PC-9 (cell line): ENCODE measurements at places on chromosomes 5 and 9. TPM values are rescaled to one million over a fixed set of nuclear protein-coding genes. Genes with fewer than 3 reads are reported as not detected.

- DNase-seq = peak; percentile 70
These were observed 167.3 kb downstream of the TRPM3 start for GRCh38 chr9:70954126-70954525.

DNA sequence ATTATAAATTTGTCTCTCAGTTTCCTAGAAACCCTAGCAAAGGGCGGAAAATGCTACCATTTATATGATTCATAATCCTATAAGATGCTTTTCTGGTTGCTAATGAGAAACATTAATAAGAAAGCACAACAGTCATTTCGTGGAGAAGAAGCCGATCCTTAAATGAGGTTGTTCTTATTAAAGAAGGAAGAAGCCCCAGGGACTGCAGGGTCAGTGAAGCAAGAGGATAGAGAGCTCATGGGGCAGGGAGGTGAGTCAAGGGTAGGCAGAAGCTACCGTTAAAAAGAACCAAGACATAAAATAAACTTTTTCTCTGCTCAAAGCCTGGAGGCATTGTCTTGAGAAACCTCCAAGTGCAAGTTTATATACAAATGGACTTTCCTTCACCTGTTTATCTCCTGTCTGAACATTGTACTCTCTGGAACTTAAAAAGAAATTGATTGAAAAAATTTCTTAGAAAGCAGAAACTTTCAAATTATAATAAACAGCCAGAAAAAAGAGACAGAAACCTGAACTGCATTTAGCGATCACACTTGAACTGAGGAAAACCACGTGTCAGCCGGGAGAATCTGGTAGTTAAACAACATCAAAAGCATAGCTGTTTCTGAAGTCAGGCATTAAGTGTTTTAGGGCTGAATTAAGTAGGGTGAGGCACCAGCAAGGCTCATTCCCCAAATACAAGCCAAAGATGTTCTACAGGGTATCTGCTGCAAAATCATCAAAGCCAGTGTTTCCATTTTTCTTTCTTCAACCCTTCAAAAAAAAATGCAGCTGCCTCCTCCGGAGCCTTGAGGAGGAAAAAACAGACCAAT is 21.9 kb downstream of the HTR4 start:
- no peak for DNase-seq

DNA sequence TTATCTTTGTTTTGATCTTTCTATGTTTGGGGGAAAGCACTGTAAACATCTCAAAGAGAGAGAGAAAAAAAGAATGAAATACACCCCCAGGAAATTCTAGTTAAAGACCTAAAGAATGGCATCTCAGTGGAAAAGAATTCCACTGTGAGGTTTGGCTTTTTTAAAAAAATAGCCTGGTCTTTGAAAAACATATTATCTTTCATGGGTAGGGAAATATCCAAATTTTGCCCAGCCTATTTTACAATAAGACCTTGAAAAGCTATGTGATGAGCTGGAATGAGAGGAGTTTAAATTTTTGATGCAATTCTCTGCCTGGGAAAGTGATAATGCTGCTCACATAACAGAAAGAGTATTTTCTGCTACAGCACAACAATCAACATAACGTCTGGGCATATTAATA is 348.1 kb upstream of the WWC1 start:
- no peak for DNase-seq

DNA sequence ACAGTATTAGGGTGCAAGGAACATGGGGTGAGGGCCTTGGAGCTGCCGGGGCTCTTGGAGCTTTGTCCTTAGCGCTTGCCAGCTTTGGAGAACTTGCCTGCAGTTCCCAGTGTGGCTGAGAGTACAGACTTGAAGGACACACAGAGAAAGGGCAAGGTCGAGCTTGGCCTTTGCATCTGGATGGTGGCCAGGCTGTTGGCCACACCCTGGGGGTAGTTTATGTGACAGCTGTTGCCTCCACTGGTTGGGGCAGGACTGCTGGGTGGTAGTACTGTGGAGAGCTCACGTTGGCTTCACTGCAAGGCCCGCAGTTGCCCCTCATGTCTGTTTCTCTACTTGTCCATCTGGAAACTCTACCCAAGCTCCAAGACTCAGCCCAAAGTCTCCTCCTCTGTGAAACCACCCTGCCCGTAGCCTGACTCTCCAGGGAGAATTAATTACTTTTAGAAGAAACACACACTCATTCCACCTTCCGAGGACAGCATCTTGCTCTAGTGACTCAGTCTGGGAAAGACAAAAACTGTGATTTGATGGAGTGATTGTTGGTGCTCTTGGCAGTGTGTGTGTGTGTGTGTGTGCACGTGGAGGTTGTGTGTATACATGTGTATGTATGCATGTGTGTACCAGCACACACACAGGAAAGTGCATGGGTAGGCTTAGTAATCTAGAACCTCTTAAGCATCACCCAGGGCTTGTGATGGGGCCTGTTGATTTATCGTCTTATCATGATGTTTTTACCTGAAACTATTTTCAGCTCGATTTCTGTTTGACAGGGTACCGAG is 57.8 kb downstream of the TENT4A start:
- DNase-seq = no peak

The IFNK gene
- total RNA-seq = not detected in 2 replicates
